ENCODE measurements at places on chromosomes 3 and 15.

GRCh38 chr3:72651498-72651897, 196.7 kb downstream of the SHQ1 start:
- DNase-seq, result no peak

DNA sequence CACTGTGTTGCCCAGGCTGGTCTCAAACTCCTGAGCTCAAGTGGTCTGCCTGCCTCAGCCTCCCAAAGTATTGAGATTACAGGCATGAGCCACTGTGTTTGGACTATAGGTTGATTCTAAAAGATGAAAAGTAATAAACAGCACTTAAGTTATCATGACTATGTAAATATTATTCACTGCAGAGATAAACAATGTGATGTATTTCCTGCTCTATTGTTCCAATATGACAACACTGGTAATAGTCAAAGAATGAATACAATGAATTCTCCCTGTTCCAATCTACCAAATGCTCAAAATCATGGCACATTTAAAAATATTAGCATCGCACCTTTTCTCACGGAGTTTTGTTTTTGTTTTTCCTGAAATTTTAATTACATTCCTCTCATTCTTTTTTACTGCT, 36.8 kb upstream of the TBL1XR1 start:
- DNase-seq, result no peak

DNA sequence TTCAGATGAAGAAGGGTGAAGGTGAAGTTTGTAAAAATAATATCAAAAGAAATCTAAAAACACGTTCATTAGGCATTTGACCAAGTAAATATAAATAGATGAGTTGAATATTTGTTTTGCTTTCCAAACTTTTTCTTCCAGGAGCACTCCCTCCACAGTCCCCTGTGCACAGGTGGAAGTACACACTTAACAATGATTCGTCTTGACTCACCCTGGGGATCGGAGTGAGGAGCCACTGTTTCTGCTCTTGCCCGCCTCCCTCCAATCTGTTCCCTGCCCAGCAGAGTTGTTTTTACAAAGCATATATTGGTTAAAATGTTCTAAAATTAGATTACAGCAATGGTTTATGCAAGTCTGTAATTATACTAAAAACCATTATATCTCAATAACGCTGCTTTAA, 175.1 kb downstream of the PTPRG start:
- no peak for DNase-seq

DNA sequence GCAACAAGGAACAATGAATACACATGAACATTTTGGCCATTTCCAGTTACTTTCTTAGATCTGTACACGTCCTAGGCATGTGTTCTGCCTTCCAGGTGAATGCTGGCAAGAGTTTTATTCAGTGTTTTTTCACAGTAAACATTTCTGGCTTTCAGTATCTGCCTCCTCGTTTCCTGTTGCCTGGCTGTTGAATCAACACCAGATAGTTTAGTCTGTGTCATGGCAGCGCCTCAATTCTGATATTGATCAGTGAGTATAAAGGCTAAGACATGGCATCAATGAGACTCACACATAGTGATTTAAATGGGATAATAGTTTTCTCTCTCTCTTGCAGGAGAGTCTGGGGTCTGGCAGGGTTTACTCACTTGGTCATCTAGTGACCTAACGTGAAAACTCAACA, 266.9 kb upstream of the SLCO3A1 start:
- DNase-seq, result no peak

- no peak for DNase-seq
These were observed 11.2 kb downstream of the DENND6A start for GRCh38 chr3:57681691-57682090.

- no peak for DNase-seq
These were observed 312.1 kb downstream of the ARRDC4 start for GRCh38 chr15:98272625-98273024.

- no peak for DNase-seq
These were observed 1.3 kb upstream of the DPP8 start for GRCh38 chr15:65518633-65519285.

DNA sequence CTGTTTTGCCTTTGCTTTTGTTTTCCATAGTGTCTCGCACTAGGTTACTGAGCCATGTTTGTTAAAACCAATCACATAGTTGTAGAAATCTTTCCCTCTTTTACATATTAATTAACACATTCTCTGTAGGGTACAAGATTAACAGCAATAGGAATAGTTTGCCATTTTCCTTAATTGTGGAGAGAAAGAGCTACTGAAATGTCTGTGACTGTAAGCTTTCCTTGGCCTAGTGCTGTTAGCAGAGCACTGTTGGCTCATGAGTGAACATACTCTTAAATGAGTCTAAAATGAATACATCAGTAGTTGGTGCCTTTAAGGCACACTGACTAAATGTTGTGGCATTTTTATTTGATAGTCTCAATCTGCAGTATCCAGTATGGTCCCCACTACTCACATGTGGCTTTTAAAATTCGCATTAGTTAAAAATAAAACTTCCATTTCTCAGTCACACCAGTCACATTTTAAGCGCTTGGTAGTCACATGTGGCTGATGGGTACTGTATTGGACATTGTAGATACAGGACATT, 28.2 kb downstream of the CHD2 start:
- no peak for DNase-seq

GRCh38 chr3:87191175-87191574, 35.9 kb upstream of the CHMP2B start:
- no peak for DNase-seq

Data from SK-N-DZ (cell line).